Sigmoid colon (tissue), 7 donors: ENCODE measurements at places on chromosomes 5 and 9. TPM values are rescaled to one million over a fixed set of nuclear protein-coding genes. Genes with fewer than 3 reads are reported as not detected.

MAT2B gene
- 53.2 TPM for total RNA-seq

WDR38 gene
- total RNA-seq: not detected

C5 gene
- 6.4 TPM for total RNA-seq

PCDHA3 gene
- total RNA-seq: 1.1 TPM

TMOD1 gene
- 41.7 TPM for total RNA-seq

GRCh38 chr9:18382243-18382642 is 91.7 kb upstream of the ADAMTSL1 start:
- H3K27ac ChIP-seq: no peak overlapping the region
- no peaks in the 10 kb centered on the region for H3K27me3 ChIP-seq
- no peaks in the 10 kb centered on the region for H3K36me3 ChIP-seq
- no peak overlapping the region for H3K4me3 ChIP-seq
- H3K4me1 ChIP-seq: no peaks in the 10 kb centered on the region
- DNase-seq: no peak

DNA sequence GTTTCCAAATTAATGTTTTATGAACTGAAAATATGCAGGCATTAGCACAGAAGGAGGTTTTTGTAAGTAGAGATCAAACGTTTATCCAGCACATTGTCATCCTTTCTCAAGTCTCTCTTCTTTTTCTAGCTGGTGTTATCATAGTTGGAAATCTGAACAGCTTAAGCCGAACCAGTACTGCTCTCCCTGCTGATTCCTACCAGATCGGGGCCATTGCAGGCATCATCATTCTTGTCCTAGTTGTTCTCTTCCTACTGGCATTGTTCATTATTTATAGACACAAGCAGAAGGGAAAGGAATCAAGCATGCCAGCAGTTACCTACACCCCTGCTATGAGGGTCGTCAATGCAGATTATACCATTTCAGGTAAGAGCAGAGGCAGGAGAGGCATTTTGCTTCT is 72.1 kb upstream of the PRRC1 start:
- no peak overlapping the region for H3K4me3 ChIP-seq
- H3K4me1 ChIP-seq: no peaks in the 10 kb centered on the region
- DNase-seq: no peak

DNA sequence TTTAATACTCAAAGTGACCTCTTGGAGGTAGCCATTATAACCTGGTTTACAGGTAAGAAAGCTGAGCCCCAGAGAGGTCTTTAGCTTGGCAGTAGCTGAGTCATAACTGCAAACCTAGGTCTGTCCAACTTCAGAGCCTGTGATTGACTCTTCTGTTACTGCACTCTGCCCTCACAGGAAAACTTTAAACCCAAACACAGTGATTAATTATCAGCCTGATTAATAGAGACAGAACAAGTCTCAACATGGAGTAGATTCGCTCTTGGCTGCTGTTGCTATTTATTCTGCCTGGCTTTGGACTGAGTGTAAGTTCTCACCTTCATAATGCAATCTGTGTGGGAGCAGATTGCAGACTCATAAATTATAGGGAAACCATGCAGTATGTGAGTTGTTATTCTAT is 27.4 kb upstream of the TXN start:
- no peaks in the 10 kb centered on the region for H3K27me3 ChIP-seq
- DNase-seq: no peak
- no peak overlapping the region for H3K27ac ChIP-seq
- no peak overlapping the region for H3K4me3 ChIP-seq
- no peaks in the 10 kb centered on the region for H3K4me1 ChIP-seq

- H3K4me1 ChIP-seq: no peaks in the 10 kb centered on the region
- no peak overlapping the region for H3K4me3 ChIP-seq
- H3K36me3 ChIP-seq: no peaks in the 10 kb centered on the region
- no peak for DNase-seq
- H3K27ac ChIP-seq: no peak overlapping the region
- H3K27me3 ChIP-seq: no peaks in the 10 kb centered on the region
Observed at GRCh38 chr5:169944115-169944514, 36.2 kb downstream of the INSYN2B start.

GRCh38 chr9:68895741-68896478 is 118.0 kb downstream of the PRKACG start:
- H3K4me3 ChIP-seq: no peak overlapping the region
- no peaks in the 10 kb centered on the region for H3K36me3 ChIP-seq
- H3K4me1 ChIP-seq: no peaks in the 10 kb centered on the region
- H3K27me3 ChIP-seq: no peaks in the 10 kb centered on the region
- no peak for DNase-seq
- no peak overlapping the region for H3K27ac ChIP-seq

DNA sequence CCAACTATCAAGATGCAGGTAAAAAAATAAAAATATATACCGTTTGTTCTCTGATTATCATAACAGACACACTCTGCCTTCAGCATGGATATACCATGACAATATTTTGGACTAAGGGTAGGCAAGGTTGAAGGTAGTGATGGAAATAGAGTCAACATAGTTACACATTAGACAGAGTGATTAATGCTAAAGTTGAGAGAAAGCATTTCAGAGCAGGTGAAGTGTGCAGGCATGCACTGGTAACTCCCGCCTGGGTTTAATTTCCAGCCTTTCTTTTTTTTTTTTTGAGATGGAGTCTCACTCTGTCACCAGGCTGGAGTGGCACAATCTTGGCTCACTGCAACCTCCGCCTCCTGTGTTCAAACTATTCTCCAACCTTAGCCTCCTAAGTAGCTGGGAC is 458.5 kb downstream of the TLR4 start:
- H3K4me3 ChIP-seq: no peak overlapping the region
- H3K4me1 ChIP-seq: no peaks in the 10 kb centered on the region
- H3K27ac ChIP-seq: no peak overlapping the region

DNA sequence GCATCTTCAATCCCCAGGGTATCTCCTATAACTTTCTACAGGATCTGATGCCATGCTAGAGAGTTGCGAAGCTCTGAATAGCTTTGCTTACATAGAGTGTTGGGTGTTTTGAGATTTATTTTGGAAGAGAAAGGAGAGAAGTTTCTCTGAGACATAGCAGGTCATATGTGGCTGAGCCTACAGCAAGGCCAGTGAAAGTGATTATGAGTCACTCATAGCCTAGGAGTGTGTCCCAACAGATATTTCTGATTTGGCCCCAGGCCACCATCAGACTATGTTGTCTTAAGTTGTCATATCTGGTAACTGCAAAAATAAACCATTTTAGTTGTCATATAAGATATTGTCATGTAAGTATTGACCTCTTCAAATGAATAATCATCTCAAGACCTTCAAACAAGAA is 132.0 kb upstream of the RAI14 start:
- H3K36me3 ChIP-seq: no peaks in the 10 kb centered on the region
- no peaks in the 10 kb centered on the region for H3K27me3 ChIP-seq
- H3K4me3 ChIP-seq: no peak overlapping the region
- H3K27ac ChIP-seq: peak overlapping the region; percentile 58
- H3K4me1 ChIP-seq: no peaks in the 10 kb centered on the region
- DNase-seq: no peak

- DNase-seq: no peak
- no peaks in the 10 kb centered on the region for H3K27me3 ChIP-seq
- no peaks in the 10 kb centered on the region for H3K36me3 ChIP-seq
- H3K4me1 ChIP-seq: no peaks in the 10 kb centered on the region
Observed at GRCh38 chr9:7828334-7828733, 28.8 kb upstream of the DMAC1 start.

- no peaks in the 10 kb centered on the region for H3K4me1 ChIP-seq
- DNase-seq: no peak
- H3K36me3 ChIP-seq: no peaks in the 10 kb centered on the region
- H3K27me3 ChIP-seq: no peaks in the 10 kb centered on the region
- H3K27ac ChIP-seq: no peak overlapping the region
- H3K4me3 ChIP-seq: no peak overlapping the region
Observed at GRCh38 chr5:93902288-93902687, 160.9 kb upstream of the POU5F2 start.

GRCh38 chr9:106880863-106881262 is 17.9 kb downstream of the ZNF462 start:
- DNase-seq: peak; percentile 79
- no peaks in the 10 kb centered on the region for H3K4me1 ChIP-seq
- H3K27me3 ChIP-seq: no peaks in the 10 kb centered on the region
